ENCODE measurements at places on chromosomes 1 and 21.

GRCh38 chr1:29851691-29852090, 615.4 kb downstream of the PTPRU start:
- no peak for DNase-seq

- no peak for DNase-seq
Observed at GRCh38 chr21:41666641-41667081, 100.2 kb downstream of the RIPK4 start.

DNA sequence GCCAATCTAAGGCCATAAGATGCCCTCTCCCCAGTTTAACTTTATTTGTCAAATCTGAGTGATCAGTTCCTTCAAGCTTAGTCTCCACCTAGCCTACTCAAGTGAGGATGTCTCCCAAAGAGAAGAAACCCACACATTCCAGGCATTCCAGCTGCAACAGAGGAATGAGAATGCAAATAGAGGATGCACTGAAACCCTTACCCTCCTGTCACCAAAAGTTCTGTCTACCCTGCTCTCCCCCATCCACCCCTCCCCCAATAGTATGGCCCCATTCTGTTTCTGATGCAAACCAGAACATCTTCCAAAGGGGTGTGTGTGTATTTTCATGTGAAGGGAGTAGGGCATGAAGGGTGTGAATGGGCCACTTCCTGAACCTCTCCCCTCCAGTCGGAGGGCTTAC, 3.0 kb downstream of the DUSP23 start:
- no peak for DNase-seq

DNA sequence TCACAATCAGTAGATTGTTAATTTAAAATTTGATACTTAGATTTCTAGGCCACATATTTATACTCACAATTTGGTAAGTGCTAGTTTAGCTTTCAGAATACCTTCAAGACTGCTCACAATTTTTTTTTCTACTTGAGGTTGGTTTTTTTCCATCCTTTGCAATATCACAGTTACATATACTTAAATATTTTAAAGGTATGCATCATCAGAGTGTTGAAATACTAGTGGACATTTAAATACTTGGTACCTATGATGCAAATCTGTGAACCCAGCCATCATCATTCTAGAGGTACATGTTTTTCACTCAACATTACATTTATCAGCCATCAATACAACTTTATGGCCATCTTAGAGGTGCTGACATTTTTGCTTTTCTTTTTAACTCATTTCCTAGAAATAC, 6.2 kb upstream of the LRRC40 start:
- no peak for DNase-seq

- DNase-seq = no peak
Observed at GRCh38 chr21:33025106-33025488, 638 bp upstream of the OLIG2 start.

GRCh38 chr21:28483301-28484035, 509.2 kb downstream of the LTN1 start:
- DNase-seq = no peak

DNA sequence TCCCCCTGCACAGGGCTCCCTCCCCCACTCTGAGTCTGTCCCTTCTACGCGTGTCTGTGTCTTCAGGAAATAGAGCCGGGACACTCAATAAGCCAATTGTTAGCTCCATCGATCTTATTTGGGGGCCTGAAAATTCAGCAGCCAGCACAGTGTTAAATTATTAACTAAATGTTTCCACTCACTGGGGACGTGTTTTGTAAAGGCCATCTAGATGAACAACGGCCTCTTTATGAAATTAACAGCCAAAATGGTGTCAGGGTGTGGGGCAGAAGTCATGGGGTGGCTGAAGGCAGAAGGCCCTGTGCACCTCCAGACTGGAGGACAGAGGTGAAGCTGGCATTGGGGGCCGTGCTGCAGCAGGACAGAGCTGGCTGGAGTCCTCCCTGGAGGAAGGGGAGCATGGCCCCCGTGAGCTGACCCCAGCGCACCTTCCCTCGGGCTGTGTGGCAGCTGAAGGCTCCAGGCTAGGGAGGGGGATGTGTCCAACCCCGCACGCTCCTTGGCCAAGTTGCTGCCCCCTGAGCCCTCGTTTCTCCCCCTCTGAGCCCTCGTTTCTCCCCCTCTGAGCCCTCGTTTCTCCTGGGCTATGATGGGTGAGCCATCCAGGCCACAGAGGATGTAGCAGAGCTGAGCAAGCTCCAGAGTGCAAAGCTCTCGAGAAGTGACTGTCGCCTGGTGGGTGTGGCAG, 113.8 kb upstream of the ARHGEF16 start:
- DNase-seq = no peak

- DNase-seq = no peak
Observed at GRCh38 chr1:193321242-193321840, 134.9 kb upstream of the B3GALT2 start.

GRCh38 chr1:11331036-11331944, 58.3 kb downstream of the UBIAD1 start:
- DNase-seq = no peak

DNA sequence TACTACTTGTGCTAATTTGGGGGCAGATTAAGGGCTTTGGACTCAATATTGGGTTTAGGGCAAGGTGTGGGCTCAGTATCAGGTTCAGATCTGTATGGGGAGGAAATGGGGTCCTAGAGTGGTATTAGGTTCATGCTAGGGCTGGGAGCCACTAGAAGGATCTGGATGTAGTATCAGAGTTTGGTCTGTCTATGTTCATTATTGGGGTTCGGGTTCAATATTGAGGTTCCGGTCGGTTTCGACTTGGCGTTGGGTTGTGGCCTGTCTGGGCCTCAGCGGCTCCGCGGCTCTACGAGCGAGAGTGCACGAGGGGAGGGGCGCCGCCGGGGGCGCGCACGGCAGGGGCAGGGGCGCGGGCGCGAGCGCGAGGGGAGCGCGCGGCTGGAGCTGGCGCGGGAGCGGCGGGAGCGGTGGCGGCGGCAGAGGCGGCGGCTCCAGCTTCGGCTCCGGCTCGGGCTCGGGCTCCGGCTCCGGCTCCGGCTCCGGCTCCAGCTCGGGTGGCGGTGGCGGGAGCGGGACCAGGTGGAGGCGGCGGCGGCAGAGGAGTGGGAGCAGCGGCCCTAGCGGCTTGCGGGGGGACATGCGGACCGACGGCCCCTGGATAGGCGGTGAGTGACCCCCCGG, at the start of gene PTPRF:
Gene PTPRF, plus strand, starts transcription at position 401 of the 624 bp plus-strand sequence. CDS start 14,193 bp downstream, outside the sequence.
- no peak for DNase-seq

DNA sequence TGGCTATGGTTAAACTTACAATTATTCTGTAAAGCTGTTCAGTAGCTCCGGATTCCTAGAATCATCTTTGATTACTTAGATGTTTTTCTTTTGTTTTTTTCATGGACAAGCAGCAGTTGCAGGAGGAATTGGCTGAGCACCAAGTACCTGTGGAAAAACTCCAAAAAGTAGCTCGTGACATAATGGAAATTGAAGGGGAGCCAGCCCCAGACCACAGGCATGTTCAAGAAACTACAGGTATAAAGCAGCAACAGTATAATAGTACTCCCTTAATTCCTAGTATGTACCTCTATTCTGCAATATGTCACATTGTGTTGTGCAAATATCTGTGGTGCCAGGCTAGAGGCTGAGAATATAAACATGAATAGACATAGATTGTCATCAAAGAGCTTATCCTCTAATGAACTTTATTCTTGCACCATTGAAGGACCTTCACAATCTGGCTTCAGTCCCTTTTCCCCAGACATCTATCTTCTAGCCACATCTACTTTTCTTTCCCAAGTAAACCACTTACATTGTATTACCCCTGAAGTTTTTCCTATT, 132.3 kb upstream of the BMP8A start:
- no peak for DNase-seq
